ENCODE measurements at places on chromosomes 5 and 9.

- DNase-seq, result no peak
Observed at GRCh38 chr9:37921168-37921510, 17.2 kb upstream of the SLC25A51 start.

- no peak for DNase-seq
Observed at GRCh38 chr5:127002390-127002789, 28.0 kb downstream of the MARCHF3 start.

- DNase-seq, result no peak
Observed at GRCh38 chr9:87271696-87272477, 225.8 kb upstream of the DAPK1 start.

- no peak for DNase-seq
Observed at GRCh38 chr5:8561854-8562253, 692.9 kb downstream of the MTRR start.

DNA sequence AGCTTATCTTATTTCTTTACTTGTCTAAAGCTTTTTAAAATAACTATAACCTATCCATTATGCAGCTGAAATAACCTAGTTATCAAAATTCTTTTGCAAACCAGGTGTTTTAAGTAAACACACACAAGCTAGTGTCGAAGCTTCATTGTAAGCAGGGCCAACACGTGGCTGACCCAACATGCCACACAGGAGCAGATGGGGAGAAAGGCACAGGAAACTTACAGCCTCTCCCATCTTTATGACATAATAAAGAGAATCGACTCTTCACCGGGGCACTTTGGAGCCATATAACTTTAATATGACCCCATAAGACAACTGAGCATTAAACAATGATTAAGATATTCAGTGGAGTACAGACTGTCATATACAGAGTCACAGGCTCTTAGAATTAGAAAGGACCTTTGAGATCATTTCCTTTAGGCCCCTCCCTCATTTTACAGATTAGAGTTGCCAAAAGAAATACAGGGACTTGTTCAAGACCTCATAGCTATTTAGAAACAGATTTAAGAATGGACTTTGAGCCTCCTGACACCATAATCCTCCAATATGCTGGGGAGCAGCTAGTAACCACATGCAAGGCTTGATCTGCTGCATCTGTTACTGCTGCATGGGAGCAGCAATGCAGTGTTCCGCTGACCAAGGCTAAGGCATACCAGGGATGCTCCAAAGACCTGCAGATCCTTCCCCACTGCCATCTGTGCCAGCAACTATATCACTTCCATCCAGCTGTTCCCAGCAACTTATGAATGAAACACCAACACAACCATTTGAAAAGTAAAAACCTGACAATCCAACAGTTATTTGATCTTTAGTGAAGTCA is 75.4 kb downstream of the RASEF start:
- no peak for DNase-seq

DNA sequence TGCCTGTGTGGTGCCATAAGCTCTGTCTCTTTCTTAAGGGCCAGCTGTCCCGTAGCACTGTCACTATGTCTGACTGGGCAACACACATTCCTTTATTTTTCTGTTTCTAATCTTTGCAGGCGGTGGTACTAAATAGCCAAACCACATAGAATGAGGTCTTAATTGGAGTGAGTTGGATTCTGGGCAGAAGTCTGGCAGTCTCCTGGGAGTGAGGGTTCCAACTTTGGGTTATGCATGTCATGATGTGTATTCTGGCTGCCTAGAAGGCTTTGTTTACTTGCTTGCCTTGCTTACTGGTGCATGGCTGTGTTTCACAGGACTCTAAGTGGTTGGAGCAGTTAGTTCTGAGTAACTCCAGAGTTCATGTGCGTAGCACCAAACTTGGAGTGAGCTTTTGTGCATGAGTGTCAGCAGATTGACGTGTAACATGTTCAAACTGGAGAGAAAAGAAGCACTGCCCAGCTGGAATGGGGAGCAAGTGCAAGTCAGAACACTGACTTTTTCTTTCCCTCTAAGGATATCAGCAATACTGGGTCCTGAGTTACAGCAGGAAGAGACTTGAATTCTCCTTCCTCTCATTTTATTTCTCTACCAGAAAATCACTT is 185.8 kb downstream of the PCSK1 start:
- DNase-seq, result no peak

DNA sequence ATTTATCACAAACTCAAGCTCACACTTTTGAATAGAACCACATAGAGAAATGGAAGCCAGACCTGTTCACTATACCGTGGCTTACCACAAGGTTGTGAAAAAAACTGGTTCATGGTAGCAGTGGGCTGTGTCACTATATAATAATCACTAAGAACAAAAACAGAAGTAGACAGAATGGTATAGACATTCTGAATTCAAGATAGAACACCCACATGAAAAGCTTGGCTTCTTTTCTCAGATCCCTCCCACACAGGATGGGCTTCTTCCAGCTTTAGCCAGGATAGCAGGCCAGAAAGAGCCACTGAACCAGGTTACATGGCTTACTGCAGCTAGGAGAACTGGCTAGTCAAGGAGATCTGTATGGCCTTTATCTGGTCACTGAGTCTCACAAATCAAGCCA is 6.1 kb upstream of the NRG2 start:
- no peak for DNase-seq

- DNase-seq, result no peak
Observed at GRCh38 chr9:83024506-83025125, 38.3 kb downstream of the RASEF start.

- no peak for DNase-seq
Observed at GRCh38 chr5:2866662-2867372, 115.3 kb upstream of the IRX2 start.

GRCh38 chr9:21811914-21812313 is 9.5 kb downstream of the MTAP start:
- no peak for DNase-seq

- DNase-seq, result no peak
Observed at GRCh38 chr5:88404405-88404804, 135.8 kb upstream of the TMEM161B start.

All from activated T-cell treated with anti-CD3 and anti-CD28 coated beads, Interleukin-2, amount 50 U/mL, for 4 hours (primary cell).